SW 1271 (cell line): ENCODE measurements at places on chromosomes 12 and 14.

- DNase-seq: no peak
Measured at GRCh38 chr12:131808744-131809371, 19.3 kb upstream of the MMP17 start.

- no peak for DNase-seq
Measured at GRCh38 chr12:4486980-4487379, 41.4 kb upstream of the FGF6 start.

- DNase-seq: no peak
Measured at GRCh38 chr14:64602826-64603225, 53.1 kb downstream of the PPP1R36 start.

DNA sequence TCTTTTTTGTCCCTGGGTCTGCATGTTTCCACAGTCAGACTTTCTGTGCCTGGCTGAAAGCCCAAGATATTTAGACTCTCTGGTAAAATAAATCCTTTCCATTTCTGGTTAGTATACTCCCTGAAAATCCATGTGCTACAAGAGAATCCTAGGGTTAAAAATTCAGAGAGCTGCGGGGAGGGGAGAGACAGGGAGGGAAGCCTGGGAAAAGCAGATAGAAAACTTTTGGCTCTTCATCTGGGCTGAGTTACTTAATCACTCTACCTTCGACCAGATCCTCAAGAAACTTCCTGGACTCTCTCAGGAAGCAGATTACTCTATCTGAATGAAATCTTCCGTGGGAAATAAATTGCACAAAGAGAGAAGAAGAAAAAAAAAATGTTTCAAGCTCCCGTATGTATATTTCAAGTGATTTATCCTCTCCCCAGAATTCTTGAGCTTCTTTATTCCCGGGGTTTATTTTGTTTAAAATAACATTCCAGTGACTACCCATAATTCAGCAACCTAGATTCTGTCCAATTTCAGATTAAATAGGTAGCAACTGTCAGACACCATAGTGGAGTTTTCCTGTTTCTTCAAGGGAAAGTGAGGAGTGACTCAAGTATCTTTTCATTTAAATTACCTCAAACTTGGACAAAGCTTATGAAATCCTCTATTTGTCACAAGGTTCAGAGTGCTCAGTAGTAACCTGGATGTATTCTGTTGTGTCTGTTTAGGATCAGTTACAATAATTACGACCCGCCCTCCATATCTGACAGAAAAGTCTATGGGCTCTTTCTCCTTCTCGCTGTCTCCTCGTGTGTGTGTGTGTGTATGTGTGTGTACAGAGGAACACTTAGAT, 163.7 kb downstream of the MYRFL start:
- DNase-seq: no peak

- DNase-seq: no peak
Measured at GRCh38 chr12:10802587-10802986, at the start of gene TAS2R7. TSS of gene TAS2R7 (minus strand) at chr12:10802627. CDS start at chr12:10802570, 57 bp downstream.

DNA sequence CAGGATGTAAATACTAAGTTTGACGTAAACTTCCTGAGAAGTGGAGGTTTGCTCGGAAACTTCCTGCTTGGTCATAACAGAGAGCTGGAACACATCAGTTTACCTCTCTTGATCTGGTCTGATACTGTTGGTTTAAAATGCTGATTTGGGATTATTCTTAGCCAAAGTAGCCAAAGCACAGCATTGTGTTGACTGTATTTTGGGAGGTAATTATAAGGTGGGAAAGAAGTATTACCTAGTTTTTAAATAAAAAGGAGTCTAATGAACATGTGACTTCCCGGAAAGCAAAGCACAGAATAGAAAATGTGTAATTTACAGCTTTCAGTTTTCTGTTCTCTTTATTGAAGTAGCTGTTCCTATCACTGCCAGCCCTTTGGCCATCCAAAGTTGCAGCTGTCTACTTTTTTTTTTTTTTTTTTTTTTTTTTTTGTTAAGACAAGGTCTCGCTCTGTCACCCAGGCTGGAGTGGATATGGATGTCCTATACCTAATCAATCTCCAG, 52.2 kb upstream of the SRP54 start:
- DNase-seq: no peak

DNA sequence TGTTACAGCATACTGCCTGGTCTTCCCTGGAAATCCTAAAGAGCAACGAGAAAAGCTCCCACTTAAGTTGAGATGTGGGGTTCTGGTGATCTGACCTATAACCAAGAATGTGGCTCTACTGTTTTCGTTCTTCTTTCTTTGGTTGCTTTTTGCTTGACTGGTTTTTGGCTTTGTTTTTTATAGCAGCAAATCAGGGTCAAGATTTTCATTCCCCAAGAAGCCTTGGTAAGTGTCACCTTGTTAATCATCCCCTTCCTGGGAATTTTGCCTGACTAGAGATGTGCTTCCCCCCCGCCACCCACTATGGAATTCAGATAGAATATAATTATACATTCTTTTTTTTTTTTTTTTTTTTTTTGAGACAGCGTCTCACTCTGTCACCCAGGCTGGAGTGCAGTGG, 116.7 kb upstream of the FOXN3 start:
- no peak for DNase-seq
